ENCODE measurements at places on chromosomes 1 and 21.

- no peak for DNase-seq
Measured at GRCh38 chr1:235147269-235147668, 13.8 kb downstream of the RBM34 start.

DNA sequence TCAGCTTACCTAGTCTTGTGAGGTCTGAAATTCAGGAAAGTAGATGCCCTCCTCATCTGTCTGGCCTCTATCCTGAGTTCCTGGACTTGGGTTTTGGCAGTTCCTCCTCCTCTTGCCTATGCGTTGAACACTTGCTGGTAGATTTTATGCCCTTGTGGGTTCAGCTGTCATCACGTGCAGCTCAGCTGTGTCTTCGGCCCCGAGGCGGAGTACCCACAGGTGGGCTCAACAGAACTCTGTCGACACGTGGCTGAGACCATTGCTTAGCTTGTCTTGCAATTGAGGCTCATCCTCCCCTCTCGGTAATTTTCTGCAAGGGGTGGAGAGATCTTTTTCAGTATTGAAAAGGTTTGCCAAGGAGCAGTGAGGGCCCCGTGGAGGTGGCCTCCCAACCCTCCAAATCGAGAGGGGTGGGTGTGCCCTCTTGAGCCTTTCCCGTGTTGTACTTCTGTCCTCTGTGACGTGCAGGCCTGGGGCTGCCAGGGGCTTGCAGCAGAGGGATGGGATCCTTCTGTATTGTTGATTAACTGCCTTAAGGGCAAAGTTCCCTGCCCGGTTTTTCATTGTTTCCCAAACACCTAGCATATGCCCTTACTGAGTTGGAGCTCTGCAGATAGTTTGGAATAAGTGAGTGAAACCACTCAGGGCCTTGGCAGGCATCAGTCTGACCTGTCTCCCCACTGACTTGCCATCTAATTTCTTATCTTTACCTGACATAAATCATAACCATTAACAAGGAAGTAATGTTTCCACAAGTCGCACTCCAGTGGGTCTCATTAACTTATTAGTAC, 2.9 kb downstream of the CENPS start:
- no peak for DNase-seq

GRCh38 chr21:43362915-43363314, 64.0 kb downstream of the SIK1 start:
- DNase-seq: no peak

DNA sequence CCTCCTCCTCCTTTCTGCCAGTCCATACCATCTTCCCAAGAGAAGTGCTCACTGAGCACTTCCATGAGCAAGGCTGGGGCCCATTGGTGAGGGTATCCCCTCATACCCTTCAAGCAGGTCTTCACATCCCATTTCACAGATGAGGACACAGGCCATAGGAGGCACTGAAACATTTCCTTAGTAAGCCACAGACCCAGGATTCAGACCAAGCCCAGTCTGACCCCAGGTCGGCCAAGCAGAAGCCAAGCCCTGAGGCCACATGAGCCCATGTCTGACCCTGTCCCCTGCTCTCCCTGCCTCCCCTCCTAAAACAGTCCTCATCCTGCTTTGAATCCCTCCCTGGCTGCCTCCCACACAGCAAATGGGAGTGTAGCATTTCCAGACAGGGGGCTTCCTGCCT, 146.2 kb downstream of the ZSCAN20 start:
- no peak for DNase-seq

GRCh38 chr1:34128186-34128889, 36.7 kb downstream of the CSMD2 start:
- no peak for DNase-seq

DNA sequence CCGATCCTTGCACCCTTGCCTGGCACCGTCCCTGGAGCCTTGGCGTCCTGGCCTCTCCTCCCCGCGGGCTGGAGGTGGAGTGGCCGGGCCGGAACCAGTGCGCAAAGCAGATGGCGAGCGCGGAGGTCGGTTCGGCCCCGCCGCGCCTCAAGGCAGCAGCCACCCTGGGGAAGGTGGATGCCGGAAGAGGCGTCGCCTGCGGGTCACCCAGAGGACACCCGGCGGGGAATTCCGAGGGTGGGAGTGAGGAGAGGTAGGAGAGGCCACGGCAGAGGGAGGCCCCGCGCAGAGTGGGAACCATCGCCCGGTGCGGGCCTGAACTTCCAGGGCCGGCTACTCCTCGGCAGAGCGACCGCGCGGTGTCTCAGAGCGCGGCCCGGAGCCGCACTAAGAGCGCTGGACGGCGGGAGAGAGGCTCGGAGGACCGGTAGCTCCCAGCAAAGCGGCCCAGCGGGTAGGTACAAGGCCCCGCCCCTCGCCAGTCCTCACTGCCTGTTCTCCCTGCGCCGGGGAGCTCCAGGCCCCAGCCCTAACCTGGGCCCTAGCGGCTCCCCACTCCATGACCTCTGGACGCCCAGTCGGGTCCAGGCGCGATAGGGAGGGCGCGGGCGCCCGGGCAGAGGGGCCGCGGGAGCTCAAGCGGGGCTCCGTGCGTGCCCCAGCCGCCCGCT, at the start of gene RNF207:
Gene RNF207 (plus strand): TSS at position 271 of the 671 bp plus-strand sequence. CDS start 417 bp downstream, outside the sequence.
- DNase-seq: peak; percentile 49

GRCh38 chr1:218529646-218530300, 184.6 kb downstream of the TGFB2 start:
- no peak for DNase-seq

- no peak for DNase-seq
Measured at GRCh38 chr1:26530895-26531598, 1.5 kb downstream of the RPS6KA1 start.

- DNase-seq: no peak
Measured at GRCh38 chr1:150365941-150366340, 2.0 kb downstream of the RPRD2 start.

DNA sequence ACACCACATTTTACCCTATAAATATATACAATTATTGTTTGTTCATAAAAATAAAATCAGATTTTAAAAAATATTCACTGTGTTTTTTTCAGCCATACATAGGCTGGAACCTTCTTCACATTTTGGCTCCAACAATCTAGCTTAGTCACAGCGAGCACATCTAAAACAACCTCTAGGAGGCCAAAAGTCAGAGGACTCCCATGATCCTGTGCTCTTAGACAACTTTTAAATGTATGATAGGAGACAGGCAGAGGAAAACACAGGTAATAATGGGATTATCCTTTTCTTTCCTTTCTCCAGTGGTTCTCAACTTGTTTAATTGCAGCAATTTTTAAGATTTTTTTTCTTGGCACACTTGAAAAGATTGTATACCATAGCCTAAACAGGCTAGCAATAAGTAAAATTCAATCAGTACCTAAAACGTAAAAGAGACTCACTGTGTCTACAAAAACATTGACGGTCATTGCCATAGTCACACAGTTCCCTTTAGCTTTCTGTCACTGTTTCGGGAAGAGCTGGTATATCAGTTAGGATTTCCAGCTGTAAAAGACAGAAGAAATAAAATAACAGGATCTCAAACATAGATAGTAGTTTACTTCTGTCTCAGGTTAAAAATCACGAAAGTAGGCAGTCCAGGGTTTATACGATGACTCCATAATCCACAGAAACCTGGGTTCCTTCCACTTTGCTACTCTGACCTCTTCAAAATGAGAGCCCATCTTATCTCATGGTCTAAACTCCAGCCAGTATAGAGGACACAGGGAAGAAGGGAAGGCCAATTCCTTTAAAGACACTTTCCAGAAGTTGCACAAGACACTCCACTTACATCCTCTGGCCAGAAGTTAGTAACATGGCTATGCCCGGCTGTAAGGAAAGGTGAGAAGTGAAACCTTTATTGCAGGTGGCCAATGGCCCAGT, 39.2 kb upstream of the CR1L start:
- no peak for DNase-seq

GRCh38 chr1:172990598-172991215, 60.0 kb downstream of the TNFSF18 start:
- no peak for DNase-seq

- DNase-seq: no peak
Measured at GRCh38 chr21:26715878-26716506, 129.2 kb downstream of the ADAMTS1 start.

GRCh38 chr1:35962952-35963351, 32.0 kb downstream of the AGO3 start:
- DNase-seq: no peak

DNA sequence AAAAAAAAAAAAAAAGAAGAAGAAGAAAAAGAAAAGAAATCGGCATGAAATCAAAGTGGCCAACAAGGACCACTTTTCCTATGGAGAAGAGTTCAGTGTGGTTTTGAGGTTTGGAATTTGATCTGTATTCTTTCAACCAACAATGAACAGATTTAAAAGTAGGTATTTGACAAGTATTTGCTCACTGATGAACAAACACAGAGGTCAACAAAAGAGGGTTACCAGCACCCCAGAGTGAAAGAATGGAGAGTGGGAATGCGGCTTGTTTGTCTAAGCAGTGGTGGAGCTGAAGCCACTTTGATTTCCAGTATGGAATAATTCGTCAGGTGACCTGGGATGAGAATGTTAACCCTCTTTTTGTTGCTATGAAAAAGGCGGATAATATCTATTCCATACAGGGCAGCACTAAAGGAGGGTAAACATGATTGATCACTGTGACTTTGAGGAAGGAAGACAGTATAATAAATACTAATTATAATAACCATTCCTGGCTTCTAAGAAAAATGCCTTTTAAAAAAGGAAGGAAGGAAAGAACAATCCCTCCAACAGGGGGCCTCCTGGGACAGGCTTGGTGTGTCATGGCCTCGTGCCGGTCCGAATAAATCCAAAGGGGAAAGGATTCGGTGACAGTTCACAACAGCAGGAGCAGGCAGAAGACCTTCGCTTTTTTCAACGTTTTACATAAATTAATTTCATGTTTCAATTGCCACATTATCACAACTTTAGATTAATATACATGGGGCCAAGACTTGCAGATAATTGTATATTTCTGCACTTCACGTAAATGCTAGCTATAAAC, 37.2 kb upstream of the SIM2 start:
- no peak for DNase-seq

GRCh38 chr1:232249339-232249738, 380.6 kb downstream of the SIPA1L2 start:
- DNase-seq: no peak

GRCh38 chr1:173112129-173112528, 61.4 kb upstream of the TNFSF18 start:
- no peak for DNase-seq

GRCh38 chr1:239288820-239289554, 97.4 kb upstream of the CHRM3 start:
- no peak for DNase-seq

- DNase-seq: no peak
Measured at GRCh38 chr1:119731060-119731459, 19.3 kb downstream of the PHGDH start.

DNA sequence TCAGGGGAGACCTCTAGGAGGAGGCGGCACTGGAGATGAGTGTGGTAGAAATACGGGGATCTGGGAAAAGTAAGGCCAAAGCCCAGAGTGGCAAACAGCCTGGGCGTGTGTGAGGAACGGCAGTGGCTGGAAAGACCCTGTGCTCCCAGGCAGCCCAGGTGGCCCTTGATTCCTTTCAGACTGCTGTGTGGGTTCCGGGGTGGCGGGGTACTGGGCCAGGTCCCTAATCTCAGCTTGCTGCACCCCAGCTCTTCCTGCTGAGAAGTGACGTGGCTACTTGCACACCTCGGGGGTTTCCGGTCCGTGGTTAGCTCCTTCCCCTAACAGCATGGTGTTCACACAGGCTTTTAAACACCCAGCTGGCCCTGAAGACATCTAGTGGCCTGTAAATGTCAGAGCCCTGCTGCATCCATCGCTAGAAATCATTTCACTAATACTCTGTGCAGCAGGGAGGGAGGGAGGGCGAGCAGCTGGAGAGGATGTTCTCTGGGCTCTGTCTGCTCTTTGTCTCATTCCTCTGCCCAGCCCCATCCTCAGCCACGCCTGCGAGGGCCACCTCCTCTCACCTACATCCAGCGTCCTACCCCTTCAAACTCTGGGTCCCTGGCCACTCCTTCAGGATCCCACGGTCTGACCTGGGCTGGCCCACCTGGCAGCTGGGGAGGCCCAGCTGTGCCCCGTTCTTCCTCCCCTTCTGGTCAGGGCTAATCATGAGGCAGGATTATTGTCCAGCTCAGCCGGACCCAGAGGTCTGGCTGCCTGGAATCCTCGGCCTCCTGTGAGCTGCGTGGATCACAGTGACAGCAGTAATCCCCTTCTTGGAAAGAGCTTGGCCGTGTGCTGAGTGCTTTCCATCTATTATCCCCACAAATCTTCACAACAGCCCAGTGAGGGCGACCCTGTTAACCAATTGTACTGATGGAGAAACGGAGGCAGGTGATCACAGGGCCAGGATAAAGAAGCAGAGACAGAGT, 7.2 kb downstream of the ZDHHC18 start:
- peak; percentile 99 for DNase-seq

DNA sequence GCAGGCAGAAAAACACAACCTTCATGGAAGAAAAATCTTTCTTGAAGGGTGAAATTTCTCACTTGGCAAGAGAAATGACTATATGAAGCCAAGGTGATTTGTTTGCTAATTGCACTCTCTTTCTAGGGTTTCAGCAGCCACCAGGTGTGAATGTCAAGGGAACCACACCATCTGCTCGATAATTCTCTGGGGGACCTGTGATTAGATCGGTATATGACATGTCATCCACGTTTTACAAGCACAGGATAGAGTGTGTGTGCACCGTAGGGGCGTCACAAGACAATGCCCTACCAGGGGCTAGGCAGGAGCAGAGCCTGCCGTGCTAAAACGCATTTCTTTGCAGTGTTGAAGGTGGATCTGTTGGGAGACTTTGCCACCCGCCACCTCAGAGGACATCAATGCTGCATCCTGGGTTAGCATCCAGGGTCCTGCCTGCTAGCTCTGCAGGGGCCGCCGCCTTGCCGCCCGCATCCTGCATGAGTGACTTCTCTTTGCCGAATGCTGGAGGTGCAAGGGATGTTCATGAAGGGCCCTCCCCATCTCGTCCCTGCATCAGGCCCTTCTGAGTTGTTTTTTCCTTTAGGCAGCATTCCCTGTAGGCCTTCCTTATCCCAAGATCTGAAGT, 37.8 kb upstream of the CCSAP start:
- DNase-seq: no peak

- DNase-seq: no peak
Measured at GRCh38 chr1:89754518-89754917, 66.3 kb upstream of the LRRC8D start.

- DNase-seq: no peak
Measured at GRCh38 chr1:6039031-6039430, 6.7 kb upstream of the KCNAB2 start.

DNA sequence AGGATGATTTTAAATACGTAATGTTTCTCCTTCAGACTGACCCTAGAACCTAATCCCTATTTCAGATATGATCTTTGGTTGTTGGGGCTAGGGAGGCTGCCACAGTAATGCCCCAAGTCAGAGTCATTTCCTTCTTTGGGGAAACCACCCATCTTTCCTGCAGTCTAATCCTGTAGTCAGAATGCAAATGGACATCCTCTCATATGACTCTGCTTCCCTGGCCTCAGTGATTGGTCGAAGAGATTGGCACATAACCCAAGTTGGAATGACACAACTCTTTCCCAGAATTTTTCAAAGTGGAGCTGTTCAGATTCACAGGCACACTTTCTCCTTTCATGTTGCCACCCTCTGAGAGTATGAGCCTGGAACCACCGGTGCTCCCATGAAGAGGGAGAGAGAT, 58.8 kb upstream of the ZNF644 start:
- no peak for DNase-seq

All from T-helper 2 cell (primary cell).